A375 (cell line): ENCODE measurements at places on chromosomes 12 and 14. TPM values are rescaled to one million over a fixed set of nuclear protein-coding genes. Genes with fewer than 3 reads are reported as not detected.

Gene CPNE6
- not detected in 2 replicates for total RNA-seq

Gene OXA1L
- 80.0 and 85.1 TPM in 2 replicates for total RNA-seq

Gene BAZ1A
- total RNA-seq = 17.6 and 25.2 TPM in 2 replicates

Gene SOX5
- total RNA-seq = 134 and 179 TPM in 2 replicates

Gene CLEC6A
- total RNA-seq = not detected in 2 replicates

Gene IFNG-AS1
- total RNA-seq = not detected in 2 replicates

Gene SERPINA9
- not detected in 2 replicates for total RNA-seq

Gene LYZ
- 3.6 and 4.6 TPM in 2 replicates for total RNA-seq

Gene PPP1R1A
- not detected in 2 replicates for total RNA-seq

Gene CEBPE
- not detected in 2 replicates for total RNA-seq

Gene CLEC14A
- total RNA-seq = not detected in 2 replicates

Gene TSPAN19
- total RNA-seq = 0.08 and 0.49 TPM in 2 replicates

Gene USP44
- total RNA-seq = 0.24 and 0.45 TPM in 2 replicates
